ENCODE measurements at places on chromosomes 5 and 9. TPM values are rescaled to one million over a fixed set of nuclear protein-coding genes. Genes with fewer than 3 reads are reported as not detected.

GPR151 gene
- total RNA-seq: not detected

DNA sequence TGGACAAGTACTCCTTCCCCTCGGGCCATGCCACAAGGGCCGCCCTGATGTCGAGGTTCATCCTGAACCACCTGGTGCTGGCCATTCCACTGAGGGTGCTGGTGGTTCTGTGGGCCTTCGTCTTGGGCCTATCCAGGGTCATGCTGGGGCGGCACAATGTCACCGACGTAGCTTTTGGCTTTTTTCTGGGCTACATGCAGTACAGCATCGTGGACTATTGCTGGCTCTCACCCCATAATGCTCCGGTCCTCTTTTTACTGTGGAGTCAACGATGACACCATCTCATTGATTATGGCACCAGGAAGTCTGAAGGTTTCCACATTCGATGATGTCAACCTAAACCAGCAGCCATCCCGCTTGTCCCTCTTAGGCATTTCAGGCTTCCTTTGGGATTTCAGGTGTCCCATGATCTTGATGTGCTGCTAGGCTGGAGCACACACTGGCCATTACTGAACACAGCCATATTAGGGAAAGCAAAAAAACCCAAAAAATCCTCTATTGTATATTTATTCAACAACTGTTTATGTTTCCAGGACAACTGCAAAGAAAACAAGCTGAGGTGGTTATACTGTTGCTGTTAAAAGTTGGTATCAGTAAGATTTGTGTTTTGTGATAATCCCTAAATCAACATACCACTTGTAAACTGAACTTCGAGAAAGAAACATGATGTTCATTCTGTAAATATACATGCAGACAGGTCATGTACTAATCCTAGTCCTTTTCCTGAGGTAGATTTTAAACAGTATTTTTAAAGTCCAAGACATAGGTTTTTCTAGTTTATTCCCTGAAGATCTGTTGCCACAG lies 1.1 kb downstream of the PLPP6 start:
- DNase-seq: no peak

LPAR1 gene
- total RNA-seq: 12.4 TPM

DNA sequence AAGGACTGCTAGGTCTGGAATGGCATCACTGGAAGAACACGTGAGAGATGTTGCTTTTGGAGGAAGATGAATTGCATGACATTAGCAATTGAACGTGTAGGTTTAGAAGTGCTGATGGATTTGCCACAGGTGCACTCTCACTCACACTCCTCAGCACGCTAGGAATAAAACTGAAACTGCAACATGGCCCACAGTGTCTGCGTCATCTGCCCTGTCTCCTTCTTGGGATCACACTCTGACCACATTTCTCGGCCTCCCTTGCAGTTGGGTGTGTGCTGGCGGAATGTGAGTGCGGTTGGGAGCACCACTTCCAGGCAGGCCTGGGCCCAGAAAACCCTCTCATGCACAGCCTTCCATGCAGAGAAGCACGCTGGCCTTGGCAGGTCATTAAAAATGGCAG lies 152.8 kb upstream of the LHFPL2 start:
- no peak for DNase-seq

GRCh38 chr5:101535626-101536025 lies 632.5 kb upstream of the ST8SIA4 start:
- no peak for DNase-seq

DNA sequence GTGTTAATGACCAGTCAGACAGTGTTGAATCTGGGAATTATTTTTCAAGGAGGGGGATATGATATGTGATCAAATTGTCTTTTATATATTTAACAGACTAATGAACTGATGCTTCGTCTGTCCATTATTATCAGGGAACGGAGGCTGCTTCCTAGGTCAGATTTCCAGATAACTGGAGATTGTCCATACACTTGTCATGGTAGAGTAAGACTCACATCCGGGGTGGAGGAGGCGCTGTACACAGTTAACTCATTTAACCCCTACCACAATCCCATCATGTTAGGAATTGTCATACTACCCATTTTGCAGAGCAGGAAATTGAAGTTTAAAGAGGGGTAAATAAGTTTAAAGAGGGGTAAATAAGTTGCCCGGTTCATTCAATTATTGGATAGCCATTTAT lies 55.9 kb downstream of the ARHGAP26 start:
- no peak for DNase-seq

CCDC183 gene
- 2.1 TPM for total RNA-seq

GRCh38 chr9:38390442-38390841 lies 2.1 kb upstream of the ALDH1B1 start:
- DNase-seq: no peak

GRCh38 chr5:14292766-14293658 lies 149.9 kb downstream of the TRIO start:
- peak; percentile 22 for DNase-seq

GRCh38 chr9:19967888-19968459 lies 179.1 kb upstream of the SLC24A2 start:
- DNase-seq: no peak

ADGRD2 gene
- total RNA-seq: not detected

IL9 gene
- total RNA-seq: not detected

DNA sequence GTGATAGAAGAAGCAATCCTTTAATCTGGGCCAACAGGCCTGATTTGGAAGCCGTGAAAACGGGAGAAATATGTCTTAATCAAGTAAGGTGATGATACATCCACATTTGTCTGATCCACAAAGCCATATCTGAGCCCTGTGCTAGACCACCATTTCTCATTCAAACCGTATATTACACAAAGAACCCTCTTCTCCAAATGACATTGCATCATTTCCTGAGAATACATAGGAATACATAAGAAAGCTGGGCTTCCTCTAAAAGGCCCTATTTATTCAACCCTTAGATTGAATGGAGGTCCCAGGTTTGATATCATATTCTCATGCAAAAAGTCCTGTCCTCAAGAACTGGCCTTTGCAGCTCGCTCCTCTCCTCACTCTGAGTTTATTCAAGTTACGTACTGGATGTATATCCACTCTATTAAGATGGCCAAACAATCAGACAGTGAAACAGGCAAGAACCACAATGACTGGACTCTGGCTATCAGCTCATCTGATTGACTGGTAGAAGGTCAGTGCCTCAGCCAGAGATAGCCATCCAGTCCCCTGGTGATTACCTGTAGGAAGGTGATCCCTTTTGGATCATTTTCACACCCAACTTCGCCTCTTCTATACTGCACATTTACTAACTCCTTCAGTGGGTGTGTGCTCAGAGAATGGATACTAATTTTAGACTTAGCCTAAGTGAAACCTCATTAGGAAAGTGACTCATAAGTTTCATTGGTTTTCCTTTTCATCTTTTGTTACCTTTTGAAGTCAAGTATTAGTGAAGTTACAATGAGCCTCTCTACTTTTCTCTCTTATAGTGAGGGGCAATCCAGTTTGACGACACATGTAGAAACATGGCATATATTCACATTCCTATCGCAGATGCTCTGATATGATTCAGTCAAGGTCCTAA lies 167.6 kb upstream of the WWC1 start:
- no peak for DNase-seq

DNA sequence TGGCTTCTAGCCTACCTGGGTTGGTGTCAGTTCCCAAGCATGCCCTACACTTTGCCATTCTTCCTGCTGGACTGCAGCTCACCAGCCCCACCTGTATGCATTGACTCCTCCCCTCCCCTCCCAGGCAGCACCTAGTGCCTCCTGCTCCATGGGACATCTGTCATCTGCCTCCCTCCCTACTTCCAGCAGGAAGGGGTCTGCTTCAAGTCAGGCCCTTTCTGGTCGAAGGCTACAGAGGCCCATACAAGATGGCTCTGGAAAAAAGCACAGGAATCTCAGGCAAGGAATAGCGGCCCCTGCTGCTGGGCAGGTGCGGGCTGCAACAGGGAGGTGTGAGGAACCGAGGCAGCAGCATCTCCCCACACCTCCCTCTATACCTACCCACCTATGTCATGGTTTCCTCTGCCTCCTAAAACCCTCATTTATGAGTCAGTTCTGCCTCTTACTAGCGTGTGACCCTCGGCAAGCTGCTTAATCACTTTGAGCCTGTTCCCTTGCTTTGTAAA lies 19.7 kb downstream of the WWC1 start:
- DNase-seq: no peak

DNA sequence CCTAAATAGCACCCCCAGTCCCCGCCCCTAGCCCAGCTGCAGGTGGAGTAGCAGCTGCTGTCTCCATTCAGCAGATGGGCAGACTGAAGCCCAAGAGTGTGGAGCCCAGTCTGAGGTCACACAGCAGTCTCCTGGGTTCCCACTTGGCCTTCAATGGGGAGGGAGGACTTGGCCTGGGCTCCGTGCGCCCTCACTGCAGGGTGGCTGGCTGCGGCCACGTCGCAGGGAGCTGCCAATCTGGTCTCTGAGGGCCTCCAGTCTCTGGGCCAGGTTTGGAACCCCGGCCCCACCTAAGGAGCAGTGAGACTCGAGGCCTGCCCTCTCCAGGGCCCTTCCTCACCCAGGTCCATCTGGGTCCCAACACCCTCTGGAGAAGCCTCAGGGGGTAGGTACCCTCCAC lies 7.4 kb downstream of the KIF12 start:
- DNase-seq: no peak

GRCh38 chr9:114681594-114682332 lies at the start of gene TEX48:
Gene TEX48 (minus strand): TSS chr9:114682192. CDS start chr9:114671723, 10,469 bp downstream.
- DNase-seq: no peak

DNA sequence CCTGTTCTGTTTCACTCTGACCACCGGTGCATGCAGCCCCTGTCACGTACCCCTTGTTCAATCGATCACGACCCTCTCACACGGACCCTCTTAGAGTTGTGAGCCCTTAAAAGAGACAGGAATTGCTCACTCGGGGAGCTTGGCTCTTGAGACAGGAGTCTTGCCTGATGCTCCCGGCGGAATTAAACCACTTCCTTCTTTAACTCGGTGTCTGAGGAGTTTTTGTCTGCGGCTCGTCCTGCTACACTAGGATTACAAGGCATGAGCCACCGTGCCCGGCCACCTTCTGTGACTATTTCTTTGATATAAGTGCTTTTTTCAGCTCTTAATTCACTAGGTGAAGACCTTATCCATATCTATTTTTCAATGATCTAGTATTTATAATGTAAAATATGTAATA lies 167.5 kb downstream of the TTC39B start:
- no peak for DNase-seq

PCDHA9 gene
- total RNA-seq: not detected

DNA sequence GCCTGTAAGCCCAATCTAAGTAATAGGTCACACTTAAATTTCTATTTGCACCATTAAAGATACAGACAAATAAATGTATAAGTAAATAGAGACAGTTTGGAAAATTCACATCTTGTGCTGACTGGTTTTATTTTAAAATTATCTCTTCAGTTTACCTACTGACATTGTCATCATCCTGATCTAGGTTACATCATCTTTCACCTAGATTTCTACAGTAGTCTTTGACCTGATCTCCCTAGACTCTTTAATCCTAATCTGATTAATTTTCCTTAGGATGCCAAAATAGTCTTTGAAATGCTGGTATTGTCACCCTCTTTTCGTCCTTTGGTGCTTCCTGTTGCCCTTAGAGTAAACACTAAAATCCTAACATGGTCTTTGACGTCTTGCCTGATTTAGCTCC lies 43.9 kb downstream of the NDUFS4 start:
- DNase-seq: no peak

GRCh38 chr5:61881821-61882487 lies 424.1 kb upstream of the KIF2A start:
- no peak for DNase-seq

CCDC152 gene
- total RNA-seq: 0.80 TPM

- no peak for DNase-seq
Measured at GRCh38 chr5:68224509-68225187, 9.1 kb downstream of the PIK3R1 start.
